ENCODE measurements at places on chromosomes 7 and 10. TPM values are rescaled to one million over a fixed set of nuclear protein-coding genes. Genes with fewer than 3 reads are reported as not detected.

The OGDHL gene
- 13.9 TPM for total RNA-seq

The HECW1 gene
- 35.3 TPM for total RNA-seq

DNA sequence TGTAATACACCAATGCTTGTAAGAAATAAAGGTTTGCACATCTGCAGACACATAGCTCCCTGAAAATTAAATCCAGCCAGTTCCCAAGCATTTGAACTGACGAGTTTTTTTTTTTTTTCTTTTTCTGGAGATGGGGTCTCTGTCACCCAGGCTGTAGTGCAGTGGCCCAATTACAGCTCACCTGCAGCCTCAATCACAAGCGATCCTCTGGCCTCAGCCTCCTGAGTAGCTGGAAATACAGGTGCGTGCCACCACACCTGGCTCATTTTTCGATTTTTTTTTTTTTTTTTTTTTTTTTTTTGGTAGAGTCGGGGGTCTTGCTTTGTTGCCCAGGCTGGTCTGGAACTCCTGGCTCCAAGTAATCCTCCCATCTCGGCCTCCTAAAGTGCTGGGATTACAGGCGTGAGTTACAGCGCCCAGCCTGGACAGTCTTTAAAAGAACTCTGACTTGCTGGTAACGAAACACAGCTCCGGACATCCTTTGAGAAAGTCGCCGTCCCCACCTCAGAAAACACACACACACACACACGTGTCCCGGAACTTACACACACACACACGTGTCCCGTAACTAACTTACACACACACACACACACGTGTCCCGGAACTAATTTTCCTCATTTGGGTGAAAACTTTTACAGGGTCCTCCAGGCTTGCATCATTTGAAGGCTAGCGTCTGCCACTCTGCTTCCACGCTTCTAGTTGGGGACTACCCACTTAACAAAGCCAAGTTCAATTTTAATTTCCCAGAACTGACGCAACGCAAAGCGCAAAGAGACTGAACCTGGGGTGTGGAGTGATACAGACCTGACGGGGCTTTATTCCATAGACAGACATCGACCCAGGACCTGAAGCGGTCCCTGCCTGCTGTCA lies 18.6 kb downstream of the OCM2 start:
- DNase-seq, result peak; percentile 53

- no peak for DNase-seq
Observed at GRCh38 chr7:118629898-118630438, 405.5 kb downstream of the ANKRD7 start.

DNA sequence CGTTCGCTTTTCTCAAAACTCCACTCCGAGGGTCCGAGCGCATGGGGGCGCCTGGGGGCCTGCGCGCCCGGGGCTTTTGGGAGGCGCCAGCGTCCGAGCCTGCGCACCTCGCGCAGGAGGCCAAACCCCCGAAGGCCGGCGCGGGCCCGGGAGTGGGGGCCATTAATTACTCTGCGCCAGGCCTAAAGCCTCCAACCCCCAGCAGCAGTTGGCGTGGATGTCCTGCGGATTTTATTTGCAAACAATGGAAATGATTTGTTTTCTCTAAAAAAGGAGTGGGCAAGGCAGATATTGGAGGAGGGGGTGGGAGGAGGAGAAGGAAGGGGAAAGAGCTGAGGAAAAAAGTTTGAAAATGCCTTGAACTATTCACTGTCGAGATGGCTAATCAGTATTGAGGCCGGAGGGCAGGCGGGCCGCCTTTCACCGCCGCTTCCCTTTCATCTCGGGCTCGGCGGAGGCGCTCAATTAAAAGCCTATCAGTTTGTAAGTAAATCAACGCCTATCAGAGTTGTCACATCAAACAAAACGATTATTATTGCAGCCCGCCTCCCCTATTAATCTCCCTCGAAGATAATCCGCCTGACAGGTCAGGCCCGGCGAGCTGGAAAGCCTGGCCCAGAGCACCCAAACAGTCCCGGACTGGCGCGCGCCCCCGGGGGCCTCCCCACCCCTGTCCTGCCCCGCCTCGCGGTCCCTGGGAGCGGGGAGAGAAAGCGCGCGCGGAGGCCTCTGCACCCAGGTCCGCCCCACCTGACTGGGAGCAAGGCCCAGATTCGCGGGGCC lies 3.4 kb upstream of the ZNF503 start:
- no peak for DNase-seq

DNA sequence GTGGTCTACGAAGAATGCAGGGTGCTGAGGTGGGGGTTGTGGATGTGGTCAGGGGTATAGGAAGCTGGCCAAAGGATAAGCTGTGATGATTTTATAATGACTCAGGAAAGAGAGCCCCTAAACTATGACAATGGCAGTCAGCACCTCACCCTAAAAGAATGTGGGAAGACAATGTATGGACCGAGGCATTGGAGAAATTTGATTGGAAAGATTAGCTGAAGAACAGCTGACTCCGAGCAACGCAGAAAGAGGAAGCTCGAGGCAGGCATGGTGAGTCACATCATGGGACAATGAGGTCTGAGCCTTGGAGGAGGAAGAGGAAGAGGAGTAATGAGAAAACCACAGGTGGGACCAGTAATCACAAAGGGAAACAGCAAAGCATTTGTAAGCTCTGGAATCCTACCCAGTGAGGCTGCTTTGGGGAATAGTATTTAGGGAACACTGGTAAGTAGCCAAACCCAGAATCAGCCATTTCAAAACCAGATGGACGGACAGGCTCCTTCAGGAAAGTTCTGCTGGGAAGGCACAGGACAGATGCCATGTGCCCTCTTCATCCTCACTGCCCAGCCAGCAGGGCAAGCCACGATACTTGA lies 295.4 kb downstream of the PRPF18 start:
- peak; percentile 31 for DNase-seq

- DNase-seq, result no peak
Observed at GRCh38 chr10:68230268-68230667, 1.6 kb downstream of the ATOH7 start.

GRCh38 chr7:41578700-41579099 lies 124.2 kb downstream of the INHBA start:
- no peak for DNase-seq

DNA sequence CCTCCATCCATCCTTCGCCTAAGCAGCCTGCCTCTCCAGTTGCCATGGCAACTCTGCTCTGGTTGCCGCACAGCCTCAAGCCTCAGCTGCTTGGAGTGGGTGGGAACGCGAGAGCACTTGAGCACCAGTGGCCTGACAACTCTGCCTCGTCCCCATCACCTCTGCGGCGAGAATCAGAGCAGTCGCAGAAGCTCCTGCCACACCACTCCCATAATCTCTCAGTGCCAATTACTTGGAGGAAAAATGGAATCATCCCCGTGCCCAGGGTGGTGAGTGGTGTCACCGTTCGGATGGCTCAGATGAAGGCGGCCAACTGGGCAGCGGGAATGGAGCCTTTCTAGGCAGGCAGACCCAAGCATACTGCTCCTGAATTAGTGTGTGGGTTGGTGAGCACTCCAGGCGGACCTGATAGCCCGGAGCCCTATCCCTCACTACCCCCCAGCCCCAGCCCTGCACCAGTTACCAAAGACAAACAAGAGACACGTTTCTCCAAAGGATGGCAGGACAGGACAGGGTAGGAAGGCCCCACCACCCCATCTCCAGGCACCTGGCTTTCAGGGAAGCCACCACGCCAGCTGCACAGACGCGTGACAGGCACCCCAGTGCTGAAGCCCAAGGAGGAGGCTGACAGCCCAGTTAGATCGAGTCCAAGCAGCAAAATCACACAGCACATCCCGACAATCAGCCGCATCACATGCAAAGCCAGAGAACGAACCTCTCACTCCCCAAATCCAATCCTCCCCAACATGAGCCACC lies 335.4 kb downstream of the PTPRN2 start:
- no peak for DNase-seq

DNA sequence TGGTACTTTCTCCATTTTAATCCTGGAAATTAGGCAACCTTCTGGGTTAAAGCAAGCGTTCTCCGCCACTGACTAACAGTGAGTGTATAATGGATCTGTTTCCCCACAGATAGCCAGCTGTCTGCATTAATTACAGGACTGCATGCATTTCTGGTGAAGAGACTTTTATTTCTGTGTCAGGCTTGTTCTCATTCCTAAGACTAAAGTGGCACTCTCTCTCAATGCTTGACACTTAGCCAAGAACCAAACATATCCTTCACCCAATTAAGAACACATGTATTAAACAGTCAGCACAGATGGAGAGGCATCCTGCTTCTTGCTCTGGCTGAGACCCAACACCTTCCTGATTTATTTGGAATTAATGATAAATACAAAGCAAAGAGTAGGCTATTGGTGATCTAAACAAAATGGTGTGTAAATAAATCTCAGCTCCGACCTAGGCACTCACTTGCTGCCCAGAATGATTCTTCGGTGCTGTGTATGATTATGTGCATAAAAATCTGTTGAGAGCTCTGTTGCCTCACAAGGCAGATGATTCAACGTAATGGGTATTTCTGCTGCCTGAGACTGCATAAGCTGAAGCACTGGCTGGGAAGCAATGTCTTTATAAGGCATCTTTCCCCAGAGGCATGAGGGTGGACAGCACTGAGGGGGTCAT lies 16.8 kb downstream of the CALU start:
- DNase-seq, result no peak

DNA sequence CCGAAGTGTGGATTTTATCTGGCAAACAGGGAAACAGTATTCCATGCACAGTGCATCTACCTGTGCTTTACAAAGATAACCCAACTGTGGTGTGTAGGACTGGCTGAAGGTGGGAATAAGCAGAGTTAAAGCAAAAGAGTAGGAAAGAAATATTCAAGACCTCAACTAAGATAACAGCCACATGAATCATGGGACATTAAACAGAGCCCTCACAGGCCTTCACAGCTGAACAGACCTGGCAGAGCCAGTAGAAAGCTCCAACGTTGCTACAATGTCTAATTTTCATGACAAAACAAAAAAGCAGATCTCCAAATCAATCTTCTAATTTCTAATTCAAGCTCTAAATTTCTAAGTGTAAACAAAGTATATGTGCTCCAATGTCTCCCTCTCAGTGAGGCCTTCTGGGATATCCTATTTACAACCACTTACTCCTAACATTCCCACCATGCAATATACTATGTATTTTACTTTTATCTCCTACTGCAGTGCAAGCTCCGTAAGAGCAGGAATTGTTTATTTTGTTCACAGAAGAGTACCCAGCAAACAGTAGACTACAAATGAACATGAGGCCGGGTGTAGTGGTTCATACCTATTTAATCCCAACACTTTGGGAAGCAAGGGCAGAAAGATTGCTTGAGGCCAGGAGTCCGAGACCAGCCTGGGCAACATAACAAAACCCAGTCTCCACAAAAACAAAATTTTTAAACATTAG lies 63.5 kb downstream of the UBE2H start:
- no peak for DNase-seq

- no peak for DNase-seq
Observed at GRCh38 chr7:55538538-55538937, 33.8 kb downstream of the VOPP1 start.

DNA sequence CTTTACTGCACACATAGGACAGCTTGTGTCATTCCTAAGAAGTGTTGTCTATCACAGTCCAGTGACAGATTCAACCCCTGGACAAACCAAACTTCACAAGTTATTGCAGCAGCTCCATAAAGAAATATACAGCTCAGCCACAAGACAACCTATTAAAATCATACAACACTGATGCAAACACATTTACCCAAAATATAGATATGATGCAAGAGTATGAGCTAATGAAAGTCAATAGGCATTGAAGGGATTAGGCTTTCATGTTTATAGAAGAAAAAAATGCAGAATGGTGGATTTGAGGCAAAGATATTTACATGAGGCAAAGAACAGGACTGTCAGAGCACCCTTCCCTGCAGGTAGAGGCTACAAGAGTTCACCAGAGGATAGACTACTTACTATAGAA lies 14.9 kb upstream of the RAPGEF5 start:
- DNase-seq, result no peak

GRCh38 chr10:117619707-117620405 lies 77.3 kb downstream of the EMX2 start:
- no peak for DNase-seq

DNA sequence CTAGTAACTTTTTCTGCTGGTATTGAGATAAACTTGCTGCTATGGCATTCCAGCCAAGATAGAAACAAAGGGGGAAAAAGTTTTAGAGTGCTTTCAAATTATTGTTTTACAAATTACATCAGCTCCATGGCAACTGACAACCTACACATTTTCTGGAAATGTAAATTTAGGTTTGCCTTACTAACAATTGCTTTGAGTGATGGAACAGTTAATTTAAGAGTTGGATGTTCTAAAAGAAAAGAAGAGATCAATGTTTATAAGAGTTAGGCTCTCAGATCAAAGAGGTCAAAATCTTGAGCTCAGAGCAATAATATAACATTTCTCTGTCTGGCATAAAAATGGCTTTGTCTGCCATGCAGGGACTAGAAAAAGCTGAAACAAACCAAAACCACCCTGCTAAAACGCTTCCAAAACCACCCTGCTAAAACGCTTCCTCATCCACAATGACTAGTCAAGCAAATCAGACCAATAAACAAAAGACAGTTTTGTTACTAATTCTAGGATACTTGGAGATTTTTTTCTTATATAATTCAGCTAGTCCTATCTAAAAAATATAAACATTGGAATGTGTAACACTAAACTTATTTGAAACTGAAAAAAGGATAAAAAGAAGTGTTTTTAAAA lies 32.3 kb downstream of the ORC5 start:
- no peak for DNase-seq

Data from Caki2 (cell line).